ENCODE measurements at places on chromosomes 11 and 22.

- DNase-seq, result no peak
These were observed 527.0 kb downstream of the SOX6 start for GRCh38 chr11:15829312-15829711.

- no peak for DNase-seq
These were observed 39.5 kb downstream of the MTMR2 start for GRCh38 chr11:95884376-95884775.

GRCh38 chr22:28801845-28802594 is 1.7 kb upstream of the XBP1 start:
- peak; percentile 68 for DNase-seq

GRCh38 chr11:107092667-107093066 is 74.4 kb upstream of the GUCY1A2 start:
- no peak for DNase-seq

DNA sequence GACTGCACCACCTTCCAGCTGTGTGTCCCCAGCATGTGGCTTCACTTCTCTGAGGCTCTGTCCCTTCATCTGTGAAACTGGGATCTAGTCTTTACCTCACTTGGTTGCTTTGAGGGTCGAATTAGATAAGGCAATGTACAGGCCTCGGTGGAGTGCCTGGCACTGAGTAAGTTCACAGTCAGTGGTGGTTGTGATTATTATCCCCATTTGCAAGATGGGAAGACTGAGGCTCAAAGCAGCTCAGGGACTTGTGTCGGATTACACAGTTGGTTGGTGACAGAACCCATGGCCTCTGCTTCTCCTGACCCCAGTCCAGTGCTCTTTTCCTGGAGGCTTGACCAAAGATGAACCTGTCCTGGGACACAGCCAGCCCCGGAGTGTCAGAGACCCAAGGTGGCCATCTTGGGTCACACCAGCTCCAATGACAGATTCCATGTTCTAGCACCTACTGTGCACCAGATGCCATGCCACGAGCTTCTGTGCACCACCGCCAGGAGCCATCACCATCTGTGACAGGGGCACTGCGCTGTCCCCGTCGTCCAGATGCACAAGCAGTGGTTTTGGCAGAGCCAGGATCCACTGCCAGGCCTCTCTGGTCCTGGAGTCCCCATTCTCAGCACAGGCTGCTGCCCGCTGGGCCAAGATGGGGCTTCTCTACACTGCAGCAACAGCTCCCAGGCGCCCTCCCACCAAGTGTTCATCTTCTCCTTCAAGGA is 60.5 kb downstream of the IGLL1 start:
- DNase-seq, result no peak

- no peak for DNase-seq
These were observed 21.1 kb downstream of the B3GAT1 start for GRCh38 chr11:134390706-134391569.

GRCh38 chr11:125333354-125334073 is 162.6 kb downstream of the FEZ1 start:
- no peak for DNase-seq

- no peak for DNase-seq
These were observed 16.9 kb upstream of the KIRREL3 start for GRCh38 chr11:127017482-127017881.

- DNase-seq, result no peak
These were observed 64.6 kb downstream of the SOX6 start for GRCh38 chr11:16291729-16292128.

- no peak for DNase-seq
These were observed 6.7 kb downstream of the YDJC start for GRCh38 chr22:21622919-21623647.

- DNase-seq, result no peak
These were observed 11.4 kb downstream of the EMID1 start for GRCh38 chr22:29216873-29217666.

GRCh38 chr22:25742918-25743708 is 1.1 kb downstream of the MYO18B start:
- no peak for DNase-seq

DNA sequence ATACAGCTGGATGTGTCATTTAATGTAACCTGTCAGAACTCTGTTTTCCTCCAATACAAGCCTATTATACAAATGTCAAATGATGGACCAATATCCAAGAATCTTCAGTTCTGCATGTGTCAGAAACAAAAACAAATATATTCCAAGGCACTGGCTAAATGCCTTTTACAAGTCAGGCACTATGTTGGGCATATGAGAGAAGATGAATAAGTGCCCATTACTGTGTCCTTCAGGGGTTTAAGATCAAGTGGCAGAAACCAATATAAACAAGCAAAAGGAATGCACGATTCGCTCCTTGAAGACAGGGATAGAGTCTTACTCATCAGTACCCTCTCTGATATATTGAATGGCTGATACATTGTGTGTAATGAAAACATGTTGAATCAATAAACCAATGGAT is 254.4 kb downstream of the TTC28 start:
- no peak for DNase-seq

GRCh38 chr11:102345904-102346303 is 1.1 kb upstream of the BIRC2 start:
- no peak for DNase-seq

DNA sequence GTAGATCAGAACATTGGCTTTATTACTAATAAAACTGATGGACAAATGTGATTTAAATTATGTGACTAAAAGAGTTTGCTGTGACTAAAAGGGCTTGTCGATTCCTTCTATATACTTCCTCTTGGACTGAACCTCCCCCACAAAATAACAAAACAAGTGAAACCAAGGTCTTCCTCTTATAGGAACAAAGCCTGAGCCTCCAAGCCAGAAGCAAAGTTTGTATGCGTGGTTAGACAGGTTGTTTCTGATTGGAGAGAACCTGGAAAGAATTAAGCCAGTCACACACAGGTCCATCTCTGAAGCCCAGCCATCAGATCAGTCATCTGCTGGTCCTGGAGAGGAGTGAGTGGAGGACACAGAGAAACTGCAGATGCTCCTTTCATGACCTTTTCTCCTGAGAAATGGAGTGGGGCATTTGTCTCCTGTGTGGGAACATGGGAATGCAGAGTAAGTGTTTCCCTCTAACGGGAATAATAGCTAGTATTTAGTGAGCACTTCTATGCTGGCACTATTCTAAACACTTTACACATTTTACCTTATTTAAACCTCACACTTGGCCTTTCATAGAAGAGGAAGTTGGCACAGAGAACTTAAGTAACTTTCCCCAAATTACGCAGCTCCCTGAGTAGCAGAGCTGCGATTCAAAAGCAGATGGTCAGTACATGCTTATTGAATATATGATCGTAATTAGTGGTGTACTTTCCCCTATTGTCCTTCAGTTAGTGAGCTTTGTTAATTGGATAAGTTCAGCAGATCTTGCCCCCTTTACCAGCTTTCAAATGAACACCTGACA is 77.1 kb downstream of the UVRAG start:
- peak; percentile 28 for DNase-seq

DNA sequence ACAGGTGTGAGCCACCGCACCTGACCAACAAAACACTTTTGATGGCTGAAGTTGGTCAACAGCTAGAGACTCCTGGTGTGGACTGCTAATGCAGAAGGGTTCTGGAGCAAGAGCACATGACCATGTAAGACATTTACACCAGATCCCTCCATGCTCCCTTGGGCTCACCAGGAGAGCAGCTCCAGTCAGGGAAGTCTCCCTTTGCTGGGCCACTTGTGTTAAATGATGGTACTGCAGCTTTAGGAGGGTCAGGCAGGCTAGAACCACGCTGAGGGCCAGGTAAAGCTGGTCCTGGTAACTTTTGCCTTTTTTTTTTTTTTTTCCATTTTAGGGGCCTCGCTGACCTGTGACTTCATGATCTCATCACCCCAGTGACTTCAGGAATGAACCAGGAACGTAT is 146.4 kb downstream of the FBXO7 start:
- DNase-seq, result no peak

DNA sequence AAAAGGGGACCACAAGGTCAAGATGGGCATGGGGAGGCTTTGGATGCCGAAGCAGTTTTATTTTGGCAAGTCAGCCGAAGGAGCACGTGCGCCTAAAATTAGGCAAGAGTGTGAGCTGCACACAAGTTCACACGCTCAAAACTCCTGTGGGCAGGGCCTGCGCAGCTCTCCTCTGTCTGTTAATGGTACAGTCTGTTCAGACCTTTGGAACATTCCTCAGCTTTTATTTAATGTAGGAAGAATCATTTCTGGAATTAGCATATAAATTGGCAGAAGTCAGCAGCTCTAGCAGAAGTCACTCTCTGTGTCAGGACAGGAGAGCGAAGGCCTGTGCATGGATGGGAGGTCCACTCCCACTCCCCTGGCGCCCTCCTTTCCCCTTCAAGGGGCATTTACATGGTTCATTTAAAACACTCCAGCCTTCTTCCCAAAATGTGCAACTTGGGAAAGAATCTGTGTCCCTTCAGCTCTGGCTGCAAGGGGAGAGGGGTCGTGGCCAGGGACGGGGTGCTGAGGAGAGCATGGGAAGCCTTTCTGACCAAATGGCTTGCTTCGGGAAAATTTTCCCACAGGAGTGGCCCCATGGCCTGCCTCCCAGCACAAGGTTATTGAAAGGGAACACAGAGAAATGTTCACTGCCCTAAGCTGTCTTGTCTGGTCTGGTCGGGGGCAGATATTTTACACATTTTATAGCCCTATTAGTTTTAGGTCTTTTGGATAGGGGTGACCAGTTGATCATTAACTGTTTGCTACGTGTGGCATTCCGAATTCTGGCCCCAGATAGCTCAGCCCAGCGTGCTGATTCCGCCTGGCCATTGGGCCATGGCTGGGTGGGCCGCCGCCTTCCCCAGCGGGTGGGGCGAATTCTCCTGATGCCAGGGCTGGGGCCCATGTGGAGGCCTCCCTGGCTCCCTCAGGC is 43.9 kb upstream of the SMIM38 start:
- no peak for DNase-seq

- no peak for DNase-seq
These were observed 16.5 kb upstream of the APOBEC3A start for GRCh38 chr22:38940811-38941384.

DNA sequence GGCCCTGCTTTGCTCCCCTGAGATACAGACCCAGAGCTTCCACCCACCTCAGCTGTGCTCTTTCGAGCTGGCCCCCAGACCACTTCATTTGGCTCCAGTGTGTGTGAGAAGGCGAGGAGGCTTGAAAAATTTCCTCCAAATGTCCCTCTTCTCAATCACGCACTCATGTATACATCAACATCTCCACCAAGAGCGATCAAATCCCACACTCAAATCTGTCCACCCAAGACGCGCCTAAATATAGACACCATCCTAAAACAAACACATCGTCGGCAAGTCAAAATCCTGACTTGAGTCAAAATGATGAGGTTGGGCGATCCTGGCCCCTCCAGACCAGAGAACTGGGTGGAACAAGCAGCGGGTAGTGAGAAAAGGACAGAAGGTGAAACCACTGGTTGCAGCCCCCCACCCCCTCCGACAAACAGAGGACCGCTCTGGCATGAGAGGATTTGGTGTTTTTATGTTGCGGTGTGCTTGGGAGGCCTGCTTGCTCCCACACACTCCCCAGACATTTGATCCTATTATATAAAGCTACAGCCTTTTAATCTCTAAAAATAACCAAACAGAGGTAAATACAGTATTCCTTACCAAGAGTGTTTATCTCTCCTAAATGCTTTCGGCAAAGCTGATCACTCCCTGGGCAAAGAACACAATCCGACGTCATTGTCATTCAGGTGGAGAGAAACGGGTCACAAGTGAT is 10.2 kb downstream of the MN1 start:
- no peak for DNase-seq

GRCh38 chr22:33896154-33896553 is 24.1 kb downstream of the LARGE1 start:
- DNase-seq, result no peak

DNA sequence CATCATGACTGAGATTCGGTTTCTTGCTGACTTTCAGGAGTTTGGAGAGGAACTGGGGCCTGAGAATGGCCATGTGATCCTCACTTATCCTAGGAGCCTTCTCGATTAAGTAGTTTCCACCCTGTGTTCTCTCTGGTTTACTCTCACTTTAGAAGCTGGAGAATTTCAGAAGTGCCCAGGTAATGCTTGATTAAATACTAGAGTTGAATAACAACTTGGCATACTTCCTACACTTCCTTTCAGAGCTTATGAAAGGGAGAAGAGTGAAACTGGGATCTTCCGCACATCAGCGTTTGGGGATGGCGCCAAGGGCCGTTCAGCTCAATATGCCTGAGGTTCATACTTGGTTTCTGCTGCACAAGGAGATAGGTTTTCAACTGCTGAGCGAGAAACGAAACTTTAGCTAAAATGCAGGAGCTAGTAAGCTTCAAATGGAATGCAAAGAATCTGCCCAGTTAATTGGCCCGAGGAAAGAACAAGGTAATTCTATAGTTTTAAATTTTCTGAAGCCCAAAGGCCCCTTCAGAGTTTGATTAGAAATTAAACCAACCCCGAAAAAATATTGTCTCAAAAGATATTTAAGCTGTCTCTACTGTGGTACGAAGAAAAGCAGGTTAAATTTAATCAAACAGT is 823 bp upstream of the MUC15 start:
- DNase-seq, result no peak

DNA sequence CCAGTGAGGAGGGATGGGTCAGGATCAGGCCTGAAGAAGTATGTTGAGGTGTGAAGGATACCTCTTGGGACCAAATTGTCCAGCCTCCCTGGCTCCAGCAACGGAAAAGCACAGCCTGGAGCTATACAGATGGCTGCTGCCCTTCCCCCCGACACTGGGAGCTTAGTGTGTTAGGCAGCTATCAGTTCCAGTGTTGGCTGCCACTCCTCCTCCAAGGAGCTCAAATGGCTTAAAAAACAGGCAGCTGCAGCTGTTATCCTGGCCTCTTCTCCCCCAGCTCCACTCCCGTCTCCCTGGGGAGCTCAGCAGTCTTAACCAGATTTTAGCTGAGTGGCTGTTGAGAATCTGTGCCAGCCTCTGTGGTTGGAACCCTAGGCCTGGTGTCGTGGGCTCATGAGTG is 225.0 kb downstream of the JRKL start:
- no peak for DNase-seq

GRCh38 chr22:44807915-44808690 is 55.7 kb downstream of the ARHGAP8 start:
- DNase-seq, result no peak

GRCh38 chr22:44723801-44724200 is 21.8 kb downstream of the PRR5 start:
- no peak for DNase-seq

DNA sequence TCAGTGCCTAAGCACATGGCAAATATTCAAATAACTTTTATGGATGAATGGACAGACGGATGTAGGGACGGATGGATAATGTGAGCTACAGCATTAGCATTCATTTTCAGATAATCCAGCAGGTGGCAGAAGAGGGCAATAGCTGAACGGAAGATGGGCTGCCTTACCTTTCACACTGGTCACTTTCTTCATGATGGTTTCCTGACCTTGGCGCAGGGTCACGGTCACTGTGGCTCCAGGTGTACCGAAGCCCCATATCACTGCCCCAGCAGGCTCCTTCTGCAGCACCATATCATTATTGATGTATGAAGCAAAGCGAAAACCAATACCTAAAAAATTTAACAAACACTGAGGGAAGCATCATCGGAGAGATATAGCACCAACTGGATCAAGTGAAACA is 4.3 kb downstream of the SIAE start:
- peak; percentile 29 for DNase-seq
